Brain microvascular endothelial cell (primary cell): ENCODE measurements at places on chromosomes 3 and 15.

DNA sequence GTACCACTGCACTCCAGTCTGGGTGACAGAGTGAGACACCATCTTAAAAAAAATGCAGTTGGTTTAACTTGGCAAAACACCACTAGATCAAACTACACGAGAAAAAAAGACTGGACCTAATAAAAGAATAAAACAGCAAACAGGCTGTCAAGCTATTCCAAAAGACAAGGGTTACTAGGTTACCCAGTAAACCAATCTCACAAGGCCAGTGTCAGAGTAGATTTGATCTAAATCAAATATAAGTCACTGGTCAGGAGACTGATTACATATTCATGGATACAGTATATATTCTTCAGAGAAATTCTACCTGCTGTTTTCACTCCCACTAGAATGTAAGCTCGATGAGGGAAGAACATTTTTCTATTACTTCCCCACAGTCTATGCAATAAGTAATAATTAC is 2.5 kb upstream of the GANC start:
- DNase-seq: no peak

GRCh38 chr15:57288926-57289580 is 87.3 kb upstream of the CGNL1 start:
- DNase-seq: no peak

GRCh38 chr3:80750637-80751036 is 982.8 kb upstream of the ROBO1 start:
- peak; percentile 19 for DNase-seq

GRCh38 chr3:135752851-135753250 is 212.7 kb upstream of the PPP2R3A start:
- no peak for DNase-seq

GRCh38 chr3:167030082-167030725 is 349.9 kb downstream of the ZBBX start:
- no peak for DNase-seq

DNA sequence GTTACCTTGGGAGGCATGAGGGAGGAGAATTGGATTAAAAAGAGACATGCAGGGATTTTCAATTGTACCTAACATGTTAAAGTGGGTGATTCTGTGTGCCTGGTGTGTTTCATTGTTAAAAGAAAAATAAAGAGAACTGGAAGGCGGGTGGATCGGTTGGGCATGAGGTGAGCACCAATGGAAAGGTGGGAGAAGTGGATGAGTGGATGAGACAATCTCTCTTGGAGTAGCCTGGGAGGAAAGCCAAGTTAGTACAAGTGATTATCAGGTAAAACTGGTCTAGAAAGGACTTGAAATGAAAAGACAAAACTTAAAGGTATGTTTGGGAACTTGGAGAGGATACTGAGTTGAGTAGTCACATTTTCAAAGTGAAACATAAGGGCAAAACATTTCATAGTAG is 12.1 kb downstream of the VEPH1 start:
- DNase-seq: no peak

GRCh38 chr15:59543721-59544547 is 67.6 kb upstream of the GCNT3 start:
- no peak for DNase-seq

DNA sequence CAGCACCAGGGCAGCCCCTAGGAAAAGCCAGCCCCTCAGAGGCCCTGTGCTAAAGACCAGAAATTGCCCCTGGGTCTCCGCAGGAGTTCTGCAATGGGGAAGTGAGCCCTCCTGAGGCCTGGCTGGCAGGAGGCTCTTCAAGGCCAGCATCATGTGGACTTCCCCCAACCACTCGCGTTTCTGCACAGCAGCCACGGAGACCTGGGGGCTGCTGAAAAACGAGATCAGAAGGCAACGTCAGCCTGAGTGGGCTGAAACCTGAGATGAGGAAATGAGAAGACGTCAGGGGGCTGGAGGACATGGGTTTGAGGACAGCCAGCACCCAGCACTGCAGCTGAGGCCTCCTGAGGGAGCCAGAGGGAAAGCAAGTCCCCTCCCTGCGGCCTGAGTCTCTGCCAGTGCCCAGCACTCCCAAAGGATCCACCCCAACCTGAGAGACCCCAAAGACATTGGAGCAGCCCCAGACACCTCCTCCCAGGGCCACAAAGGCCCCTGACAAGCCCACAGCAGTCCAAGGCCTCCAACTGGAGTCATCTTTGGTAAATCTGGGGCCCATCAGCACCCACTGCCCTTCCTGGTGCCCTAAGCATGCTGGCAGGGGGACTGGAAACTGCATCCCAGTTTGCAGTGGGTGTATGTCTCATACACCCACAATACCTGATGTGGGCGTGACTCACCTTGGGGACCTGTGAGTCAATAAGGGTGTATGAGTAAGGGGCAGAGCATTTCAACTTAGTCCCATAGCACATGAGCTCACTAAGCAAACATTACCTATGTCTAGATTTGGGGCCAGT is 29.2 kb upstream of the CYP11A1 start:
- DNase-seq: peak; percentile 49

DNA sequence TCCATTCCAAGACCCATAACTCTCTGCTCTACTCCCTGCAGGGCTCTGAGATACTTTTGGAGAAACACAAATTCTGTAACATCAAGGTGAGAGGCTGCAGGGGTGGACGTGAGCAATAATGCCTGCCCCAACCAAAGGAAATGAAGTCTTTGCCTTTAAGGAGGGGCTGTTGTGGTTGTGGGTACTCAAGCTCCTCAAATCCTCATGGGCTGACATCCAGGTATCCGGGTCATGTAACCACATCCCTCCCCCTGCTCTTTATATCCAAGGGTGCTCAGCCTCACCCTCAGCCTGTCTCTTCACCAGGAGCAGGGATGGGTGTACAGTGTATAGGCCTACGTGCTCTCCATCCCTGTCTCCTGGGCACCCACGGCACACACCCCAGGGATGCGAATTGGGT is 32.3 kb downstream of the NOX5 start:
- no peak for DNase-seq

- DNase-seq: no peak
Measured at GRCh38 chr15:39442898-39443297, 138.0 kb upstream of the THBS1 start.

GRCh38 chr3:49519296-49519695 is 35.0 kb upstream of the BSN start:
- DNase-seq: no peak

DNA sequence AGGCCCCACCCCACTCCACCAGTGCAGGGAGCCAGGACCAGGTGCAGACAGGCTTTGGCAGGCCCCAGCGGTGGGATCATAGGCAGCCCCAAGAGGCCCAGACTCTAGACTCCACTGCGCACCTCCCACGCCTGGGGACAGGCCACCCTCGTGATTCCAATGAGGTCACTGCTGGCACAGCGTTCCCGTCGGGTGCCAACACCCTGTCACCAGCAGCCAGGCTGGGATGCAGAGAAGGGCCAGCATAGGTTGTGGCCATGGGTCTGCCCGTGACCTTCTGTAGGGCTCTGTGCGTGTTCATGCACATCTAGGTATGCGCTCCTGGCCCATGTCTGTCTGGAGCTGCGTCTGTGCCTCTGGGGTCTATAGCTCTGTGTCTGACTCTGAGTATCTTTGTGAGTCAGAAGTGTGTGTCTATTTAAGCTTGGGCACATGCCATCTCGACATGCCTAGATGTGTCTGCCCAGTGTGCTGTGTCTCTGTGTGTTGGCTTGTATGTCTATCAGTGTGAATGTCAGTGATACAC is 13.0 kb downstream of the VIPR1 start:
- DNase-seq: no peak

DNA sequence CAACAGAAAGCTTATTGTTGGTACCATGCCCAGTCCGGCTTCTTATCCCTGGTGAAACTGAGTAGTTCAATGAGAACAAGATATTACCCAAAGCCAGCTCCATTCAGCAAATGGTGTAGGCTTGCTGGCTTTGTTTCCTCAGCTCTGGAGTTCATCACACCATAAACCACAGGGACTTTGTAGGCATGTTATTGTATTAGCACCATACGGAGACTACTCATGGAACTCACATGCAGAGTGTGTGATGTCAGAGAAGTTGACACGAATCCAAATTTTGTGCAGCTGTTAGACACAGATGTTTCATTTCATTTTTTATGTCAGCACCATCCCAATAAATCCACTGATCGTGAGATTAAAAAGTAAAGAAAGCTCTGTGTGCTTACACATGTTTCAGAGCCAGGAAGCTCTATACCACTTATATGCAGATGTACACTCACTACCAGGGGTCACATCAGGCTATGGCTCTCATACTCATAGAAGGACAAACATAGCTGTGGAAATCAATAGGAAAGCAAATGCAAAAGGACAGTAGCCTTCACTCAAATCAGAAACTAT is 63.4 kb upstream of the LEKR1 start:
- DNase-seq: peak; percentile 83

DNA sequence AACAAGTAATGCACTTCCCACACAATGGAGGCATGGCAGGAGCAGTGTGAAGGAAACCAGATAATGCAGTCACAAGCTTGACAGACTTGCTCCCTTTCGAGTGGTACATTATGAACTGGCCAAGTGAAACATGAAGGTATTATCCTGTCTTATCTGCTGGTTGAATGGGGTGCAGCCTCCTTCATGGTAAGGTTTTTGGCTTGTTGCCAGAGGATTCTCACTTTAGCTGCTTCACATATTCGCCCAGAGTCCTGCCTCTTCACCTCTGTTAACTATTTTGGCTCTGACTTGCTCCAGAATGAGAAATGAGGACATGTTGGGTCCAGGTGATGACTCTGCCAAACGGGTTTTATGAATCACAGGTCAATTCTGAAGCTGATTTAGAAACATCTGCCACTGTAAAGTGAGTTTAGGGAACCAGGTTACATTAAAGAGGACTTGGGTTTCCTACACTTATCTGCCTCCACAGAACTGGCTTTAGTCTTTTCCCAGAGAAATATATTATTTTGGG is 19.5 kb upstream of the CCDC39 start:
- DNase-seq: no peak

DNA sequence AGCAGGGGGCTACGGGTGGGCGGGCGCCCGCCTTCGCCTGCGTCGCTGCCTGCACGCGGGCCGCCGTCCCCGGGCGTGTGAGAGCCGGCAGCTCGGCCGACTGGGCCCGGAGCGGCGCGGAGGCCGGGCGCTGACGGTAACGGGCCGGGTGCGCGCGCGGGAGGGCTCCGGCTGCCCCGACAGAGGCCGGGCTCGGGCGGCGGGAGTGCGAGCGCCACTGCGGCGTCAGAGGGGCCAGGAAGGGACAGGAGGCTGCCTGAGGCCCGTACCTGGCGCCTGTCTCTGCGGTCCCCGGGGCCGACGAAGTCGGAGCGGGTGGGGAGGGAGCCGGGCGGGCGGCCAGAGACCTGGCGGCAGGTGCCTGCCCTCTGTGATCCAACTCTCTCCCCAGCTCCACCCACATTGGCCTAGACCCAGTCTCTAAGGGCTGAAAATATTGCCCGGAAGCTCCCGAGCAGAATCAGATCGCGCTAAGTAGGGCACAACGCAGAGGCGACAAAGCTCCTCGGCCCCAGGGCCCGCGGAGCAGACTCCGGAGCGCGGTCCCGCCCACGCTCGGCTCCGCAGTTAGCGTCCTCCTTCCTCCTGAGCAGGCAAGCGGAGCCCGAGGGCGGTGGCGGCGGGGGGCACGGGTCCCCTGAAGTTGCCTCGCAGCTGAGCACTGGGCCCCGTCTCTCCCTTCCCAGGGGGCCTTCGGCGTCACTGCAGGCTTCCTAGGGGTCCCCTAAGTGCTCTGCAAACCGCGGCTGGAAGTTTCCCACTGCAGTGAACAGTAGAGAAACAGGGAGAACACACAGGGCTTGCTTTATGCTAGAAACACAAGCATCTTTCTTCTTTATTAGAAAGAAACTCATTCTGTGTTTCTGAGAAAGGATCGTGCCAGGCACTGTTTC is at the start of gene MAN2A2:
MAN2A2 (plus strand) TSS at position 463 of the 893 bp plus-strand sequence. CDS start 906 bp downstream, outside the sequence.
- DNase-seq: no peak

DNA sequence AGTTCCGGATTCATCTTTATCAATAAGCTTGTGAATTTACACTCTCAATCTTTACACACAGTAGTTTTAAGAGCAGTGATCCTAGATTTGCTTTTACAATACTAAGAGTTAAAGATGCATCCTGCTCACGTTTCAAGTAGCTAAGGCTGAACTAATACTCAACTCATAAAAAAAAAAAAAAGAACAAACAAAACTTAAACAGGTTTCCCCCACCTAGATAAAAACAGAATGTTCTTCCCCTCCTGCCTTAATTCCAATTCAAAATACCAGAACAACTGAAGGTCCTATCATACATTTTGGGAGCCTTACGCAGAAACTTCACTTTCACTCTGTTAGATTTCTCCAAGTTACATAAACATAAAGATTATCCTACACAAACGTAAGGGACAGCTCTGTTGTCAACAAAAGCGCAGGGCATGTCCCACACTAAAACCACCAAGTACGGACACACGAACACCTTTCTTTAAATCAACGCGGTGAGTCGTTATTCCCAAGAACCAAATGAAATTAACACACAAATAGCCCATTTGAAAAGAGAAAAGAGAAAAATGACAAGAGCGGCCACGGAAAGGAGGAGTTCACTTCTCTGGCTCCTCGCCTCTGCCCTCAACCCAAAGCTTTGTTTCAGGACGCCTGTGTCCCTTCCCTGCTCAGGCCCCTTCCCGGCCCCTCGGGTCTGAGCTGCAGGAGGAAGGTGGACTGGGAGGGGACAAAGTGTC is 941 bp downstream of the CBLB start:
- peak; percentile 7 for DNase-seq

DNA sequence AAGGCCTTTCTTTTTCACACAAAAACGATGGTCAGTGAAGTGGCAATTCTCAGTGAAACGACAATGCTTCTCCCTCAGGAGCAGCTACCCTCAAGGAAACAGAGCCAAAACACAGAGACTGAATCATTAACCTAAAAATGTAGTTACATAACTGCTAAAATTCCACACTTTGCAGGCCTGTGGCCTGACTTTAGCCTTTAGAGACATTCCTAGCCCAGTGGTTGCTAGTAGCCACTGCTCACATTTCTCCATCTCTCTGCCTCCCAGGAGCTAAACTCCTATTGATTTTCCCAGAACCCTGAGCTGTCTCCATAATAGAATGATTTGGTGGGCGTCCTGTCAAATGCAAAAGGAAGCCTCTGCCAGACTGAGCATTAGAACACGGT is 630.1 kb upstream of the KCNMB2 start:
- DNase-seq: peak; percentile 79

DNA sequence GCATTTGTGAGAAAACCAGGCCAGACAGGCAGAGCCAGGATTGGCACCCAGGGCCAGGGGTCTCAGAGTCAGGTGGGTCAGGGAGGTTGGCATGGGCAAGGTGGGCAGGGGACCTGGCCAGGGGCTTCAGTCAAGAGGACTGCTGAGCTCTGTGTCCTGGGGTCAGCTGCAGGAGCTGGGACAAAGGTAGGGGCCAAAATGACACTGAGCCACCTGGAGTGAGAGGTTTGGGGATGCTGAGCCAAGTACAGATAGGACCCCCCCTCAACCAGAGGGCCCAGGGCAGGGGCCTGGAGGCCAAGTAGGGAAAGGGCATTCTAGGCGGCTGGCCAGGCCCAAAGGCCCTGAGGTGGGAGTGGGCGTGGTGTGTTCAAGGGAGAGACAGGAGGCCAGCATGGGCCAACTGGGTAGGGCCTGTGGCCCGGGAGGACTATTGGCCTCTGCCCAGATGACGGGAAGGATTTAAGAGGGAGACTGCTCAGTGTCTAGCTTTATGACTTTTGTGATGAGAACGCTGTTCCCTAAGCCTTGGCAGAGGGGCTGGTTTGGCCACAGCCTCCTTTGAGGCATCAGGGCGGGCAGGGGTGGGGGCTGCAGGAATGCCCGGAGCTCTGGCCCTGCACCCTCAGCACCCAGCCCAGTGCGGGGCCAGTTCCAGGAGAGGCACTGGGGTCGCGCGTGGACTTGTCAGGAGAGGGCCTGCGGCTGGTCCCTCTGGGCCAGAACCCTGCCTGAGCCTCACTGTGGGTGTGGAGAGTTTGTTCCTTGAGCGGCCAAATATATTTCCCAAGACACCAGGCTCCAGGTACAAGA is 3.1 kb downstream of the CFAP100 start:
- DNase-seq: no peak
